ENCODE measurements at places on chromosomes 3 and 15. TPM values are rescaled to one million over a fixed set of nuclear protein-coding genes. Genes with fewer than 3 reads are reported as not detected.

MUC13 gene
- 0.16 TPM for total RNA-seq

GASK1A gene
- 0.19 TPM for total RNA-seq

RAB27A gene
- 35.2 TPM for total RNA-seq

LRRN1 gene
- 7.8 TPM for total RNA-seq

MAGI1 gene
- total RNA-seq = 0.23 TPM

CFAP100 gene
- total RNA-seq = not detected

TNNC1 gene
- total RNA-seq = 2.8 TPM

TNK2 gene
- 160 TPM for total RNA-seq

FANCD2OS gene
- not detected for total RNA-seq

PIK3R4 gene
- 14.4 TPM for total RNA-seq

BCHE gene
- not detected for total RNA-seq
